ENCODE measurements at places on chromosomes 11 and 22.

- DNase-seq, result no peak
Measured at GRCh38 chr11:111176603-111177002, 68.9 kb upstream of the POU2AF2 start.

DNA sequence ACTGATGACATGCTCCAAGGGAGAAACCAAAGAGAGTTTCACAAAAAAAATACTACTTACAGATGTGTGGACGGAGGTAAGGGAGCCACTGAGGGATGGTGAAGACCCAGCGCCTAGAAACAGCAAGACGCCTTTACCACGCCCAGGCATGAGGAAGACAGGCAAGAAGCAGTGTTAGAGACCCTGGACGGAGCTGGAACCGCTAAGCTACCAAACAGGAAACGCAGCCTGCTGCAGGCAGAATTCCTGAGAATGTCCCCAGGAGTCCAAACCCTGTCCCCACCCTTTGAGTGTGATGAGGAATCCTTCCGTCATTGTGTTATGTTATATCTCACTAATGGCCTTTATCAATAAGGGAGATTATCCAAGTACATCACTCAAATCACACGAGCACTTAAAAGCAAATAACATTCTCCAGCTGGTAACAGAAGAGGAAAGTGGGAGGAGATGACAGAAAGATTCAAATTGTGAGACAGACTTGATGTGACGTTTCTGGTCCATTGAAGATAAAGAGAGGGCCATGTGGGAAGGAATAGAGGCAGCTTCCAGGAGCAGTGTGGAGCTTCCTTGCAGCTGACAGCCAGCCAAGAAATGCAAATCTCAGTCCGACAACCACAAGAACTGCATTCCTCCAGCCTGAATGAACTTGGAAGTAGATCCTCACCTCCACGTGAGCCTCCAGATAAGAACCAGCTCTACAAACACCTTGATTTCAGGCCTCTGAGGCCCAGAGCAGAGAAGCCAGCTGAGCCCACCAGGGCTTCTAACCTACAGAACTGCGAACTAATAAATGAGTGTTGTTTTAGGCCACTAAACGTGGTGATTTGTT is 19.1 kb downstream of the FAM181B start:
- DNase-seq, result no peak

- DNase-seq, result no peak
Measured at GRCh38 chr11:28058333-28058732, 49.6 kb downstream of the KIF18A start.

DNA sequence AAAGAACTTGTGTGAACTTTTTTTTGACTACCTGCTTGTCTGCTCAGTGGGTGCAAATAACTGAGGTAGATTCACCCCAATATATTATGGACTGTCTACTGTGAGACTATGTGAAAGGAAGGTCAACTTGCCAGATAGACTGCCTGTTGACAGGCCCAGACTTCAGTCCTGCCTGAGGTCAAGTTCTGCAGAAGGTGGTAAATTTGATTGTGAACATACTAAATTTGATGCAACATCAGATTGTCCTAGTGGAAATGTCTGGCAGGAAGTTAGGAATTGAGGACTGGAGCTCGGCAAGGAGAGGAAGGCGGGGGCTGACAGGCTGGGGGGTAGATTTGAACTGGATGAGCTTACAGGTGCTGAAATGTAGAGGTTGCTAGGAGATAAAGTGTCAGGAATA is 140.7 kb downstream of the TTC28 start:
- no peak for DNase-seq

DNA sequence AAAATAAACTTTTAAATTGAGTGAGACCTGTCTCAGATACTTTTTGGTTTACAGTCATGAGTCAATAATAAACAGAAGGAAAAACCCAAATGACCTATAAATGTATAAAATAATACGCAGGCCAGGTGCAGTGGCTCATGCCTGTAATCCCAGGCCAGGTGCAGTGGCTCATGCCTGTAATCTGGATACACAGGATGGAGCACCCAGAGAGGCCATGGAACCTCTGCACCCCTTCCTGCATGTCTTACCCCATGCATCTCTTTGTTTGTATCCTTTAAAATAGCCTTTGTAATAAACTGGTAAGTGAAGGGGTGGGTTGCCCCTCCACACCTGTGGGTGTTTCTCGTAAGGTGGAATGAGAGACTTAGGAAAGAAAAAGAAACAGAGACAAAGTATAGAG is 8.9 kb upstream of the PLAAT4 start:
- DNase-seq, result no peak

DNA sequence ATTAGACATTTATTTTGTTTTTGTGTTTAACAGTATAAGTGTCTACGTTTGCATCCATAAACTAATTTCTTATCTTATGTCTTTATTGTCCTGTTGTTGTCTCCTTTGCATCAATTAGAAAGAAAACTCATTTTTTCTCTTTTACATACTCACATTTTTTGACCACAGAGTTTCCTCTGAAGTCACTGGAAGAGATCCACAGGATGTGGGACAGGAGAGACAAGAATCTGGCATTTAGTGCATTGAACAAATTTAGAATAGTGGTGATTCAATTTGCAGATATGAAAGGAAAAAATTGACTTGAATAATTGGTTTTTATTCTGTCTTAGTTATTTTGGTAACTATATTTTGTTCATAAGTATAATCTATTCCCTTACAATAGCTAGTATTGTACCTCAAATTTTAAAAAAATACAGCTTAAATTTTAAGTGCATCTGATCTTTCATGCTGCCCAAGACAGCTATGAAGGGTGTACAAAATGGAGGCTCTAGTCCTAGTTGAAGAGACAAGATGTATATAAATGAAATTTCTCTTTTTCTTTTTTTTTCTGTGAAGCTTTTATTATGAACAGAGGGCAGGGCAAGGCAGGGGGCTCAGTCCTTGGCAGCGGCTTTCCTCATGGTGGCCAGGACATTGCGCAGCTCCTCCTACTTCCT is 24.4 kb downstream of the HORMAD2 start:
- no peak for DNase-seq

- no peak for DNase-seq
Measured at GRCh38 chr22:42275970-42276369, 5.5 kb upstream of the TCF20 start.

- DNase-seq, result no peak
Measured at GRCh38 chr11:60500276-60500910, 7.8 kb downstream of the MS4A12 start.

DNA sequence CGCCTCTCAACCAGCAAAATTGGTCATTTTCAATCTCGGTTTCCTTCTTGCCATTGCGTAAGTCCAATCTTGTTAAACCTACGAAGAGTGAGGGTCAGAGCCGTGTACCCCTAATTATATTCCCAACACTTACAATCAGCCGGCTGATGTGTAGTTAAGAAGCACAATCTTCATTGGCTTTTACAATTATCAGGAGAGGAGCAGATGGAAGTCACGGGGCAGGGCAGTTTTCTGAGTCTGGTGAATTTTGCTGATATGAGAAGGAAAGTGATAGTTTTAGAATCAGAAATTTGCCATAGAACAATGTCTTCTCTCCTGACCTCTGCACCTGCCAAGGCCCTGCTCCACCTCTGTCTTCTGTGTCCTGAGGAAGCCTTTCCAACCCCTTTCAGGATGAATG is 35.0 kb upstream of the ATXN10 start:
- DNase-seq, result no peak

DNA sequence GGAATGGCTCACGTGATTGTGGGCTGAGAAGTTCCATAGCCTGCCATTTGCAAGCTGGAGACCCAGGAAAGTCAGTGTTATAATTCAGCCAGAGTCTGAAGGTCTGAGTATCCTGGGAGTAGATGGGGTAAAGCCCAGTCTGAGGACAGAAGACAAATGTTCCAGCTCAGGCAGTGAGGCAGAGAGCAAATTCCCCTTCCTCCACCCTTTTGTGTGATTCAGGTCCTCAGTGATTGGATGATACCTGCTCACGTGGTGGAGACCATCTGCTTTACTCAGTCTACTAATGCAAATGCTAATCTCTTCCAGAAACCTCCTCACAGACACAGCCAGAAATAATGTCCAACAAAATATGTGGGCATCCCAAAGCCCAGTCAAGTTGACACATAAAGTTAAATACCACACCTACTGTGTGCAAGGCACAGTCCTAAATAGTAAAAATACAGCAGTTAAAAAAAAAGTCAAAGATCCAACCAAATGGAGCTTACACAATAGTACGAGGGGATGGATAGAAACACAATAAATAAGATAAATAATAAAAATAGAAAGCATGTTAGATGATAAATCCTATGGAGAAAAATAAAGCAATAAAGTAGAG is 13.2 kb upstream of the APOL6 start:
- DNase-seq, result no peak

GRCh38 chr11:69274531-69275016 is 19.4 kb upstream of the MYEOV start:
- no peak for DNase-seq

DNA sequence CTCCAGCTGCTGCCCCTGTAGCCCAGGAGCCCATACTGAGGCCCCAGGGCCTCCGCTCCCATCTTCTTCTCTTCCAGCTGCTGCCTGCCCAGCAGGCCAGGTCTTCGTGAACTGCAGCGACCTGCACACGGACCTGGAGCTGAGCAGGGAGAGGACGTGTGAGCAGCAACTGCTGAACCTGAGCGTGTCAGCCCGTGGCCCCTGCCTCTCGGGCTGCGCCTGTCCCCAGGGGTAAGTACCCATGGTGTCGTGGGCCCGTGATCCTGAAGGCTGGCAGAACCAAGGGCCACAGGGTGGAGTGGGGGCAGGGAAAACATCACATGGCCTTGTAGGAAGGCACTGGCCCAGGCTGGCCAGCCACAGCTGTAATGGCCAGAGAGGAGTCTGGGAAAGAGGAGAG is 31.2 kb downstream of the OTOG start:
- DNase-seq, result no peak

DNA sequence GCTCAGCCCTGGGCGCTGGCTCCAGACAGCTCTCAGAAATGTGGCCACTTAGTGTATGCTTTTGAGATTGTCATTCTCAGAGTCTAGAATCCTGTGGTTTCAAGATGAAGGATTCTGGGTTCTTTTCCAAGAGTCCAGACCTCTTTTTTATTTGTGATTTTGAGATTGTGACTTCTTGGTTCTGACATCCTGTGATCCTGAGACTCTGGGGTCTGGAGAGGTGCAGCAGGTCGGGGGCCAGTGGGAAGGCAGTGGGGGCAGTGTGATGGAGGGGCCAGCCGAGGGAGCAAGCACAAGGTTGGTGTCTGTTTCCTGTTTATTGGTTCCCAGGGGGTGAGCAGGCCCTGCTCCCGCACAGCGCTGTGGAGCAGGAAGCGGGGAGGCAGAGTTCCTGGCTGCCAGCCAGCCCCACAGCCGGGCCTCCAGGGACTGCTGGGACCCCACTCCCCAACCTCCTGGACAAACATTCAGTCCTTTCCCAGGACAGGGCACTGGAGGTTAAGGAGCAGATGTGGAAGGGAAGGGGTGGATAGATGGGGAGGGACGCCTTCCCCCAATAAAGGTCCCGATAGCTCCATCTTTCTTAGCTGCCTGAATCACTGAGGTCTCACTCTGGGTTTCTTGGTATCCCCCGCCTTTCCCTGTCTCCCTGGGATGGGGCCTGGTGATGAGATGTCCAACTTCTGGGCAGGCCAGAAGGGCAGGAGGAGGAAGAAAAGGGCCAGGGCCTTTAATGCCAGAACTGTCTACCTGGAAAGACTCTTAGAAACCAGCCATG is 13.7 kb downstream of the ARHGEF17 start:
- no peak for DNase-seq

DNA sequence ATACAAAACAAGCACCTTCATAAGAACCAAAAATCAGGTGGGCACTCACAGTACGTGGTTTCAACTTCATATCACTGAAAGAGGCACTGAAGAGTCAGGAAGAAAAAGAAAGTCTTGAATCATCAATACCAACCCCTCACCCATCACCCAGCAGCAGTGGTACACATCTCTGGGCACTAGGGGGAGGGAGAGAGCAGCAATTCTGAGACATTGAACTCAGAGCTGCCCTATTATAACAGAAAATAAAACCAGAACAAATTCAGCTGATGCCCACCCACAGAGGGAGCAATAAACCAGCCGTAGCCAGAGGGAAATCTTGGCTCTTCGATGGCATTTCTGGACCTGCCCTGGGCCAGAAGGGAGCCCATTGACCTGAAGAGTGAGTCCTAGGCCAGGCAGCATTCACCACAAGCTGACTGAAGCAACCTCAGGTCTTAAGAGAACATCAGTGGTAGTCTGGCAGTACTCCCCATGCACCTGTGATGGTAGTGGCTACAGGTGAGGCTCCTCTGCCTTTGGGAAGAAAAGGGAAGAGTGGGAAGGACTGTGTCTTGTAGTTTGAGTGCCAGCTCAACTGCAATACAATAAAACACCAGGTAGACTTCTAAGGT is 42.2 kb upstream of the FAM181B start:
- DNase-seq, result no peak

GRCh38 chr11:132626446-132626845 is 905.9 kb downstream of the OPCML start:
- no peak for DNase-seq

DNA sequence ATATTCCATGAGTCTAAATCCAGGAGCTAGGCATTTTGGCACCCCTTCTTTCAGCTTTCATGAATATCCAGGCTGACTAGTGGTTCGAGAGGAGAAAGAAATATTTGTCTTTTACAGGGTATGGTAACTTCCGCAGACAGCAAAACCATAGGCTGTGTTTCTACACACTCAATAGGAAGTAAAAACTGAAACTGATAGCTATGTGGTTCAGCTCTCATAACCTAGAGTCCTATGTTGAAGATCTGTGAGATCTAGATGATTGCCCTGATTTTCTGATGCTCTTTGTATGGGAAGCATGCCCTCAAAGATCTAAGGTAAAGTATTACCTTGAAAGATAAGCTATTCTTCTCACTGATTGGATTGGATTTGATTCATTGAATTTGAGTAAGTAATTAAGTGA is 118.3 kb downstream of the CD44 start:
- no peak for DNase-seq

- DNase-seq, result no peak
Measured at GRCh38 chr22:17190702-17191101, 28.5 kb downstream of the ADA2 start.

DNA sequence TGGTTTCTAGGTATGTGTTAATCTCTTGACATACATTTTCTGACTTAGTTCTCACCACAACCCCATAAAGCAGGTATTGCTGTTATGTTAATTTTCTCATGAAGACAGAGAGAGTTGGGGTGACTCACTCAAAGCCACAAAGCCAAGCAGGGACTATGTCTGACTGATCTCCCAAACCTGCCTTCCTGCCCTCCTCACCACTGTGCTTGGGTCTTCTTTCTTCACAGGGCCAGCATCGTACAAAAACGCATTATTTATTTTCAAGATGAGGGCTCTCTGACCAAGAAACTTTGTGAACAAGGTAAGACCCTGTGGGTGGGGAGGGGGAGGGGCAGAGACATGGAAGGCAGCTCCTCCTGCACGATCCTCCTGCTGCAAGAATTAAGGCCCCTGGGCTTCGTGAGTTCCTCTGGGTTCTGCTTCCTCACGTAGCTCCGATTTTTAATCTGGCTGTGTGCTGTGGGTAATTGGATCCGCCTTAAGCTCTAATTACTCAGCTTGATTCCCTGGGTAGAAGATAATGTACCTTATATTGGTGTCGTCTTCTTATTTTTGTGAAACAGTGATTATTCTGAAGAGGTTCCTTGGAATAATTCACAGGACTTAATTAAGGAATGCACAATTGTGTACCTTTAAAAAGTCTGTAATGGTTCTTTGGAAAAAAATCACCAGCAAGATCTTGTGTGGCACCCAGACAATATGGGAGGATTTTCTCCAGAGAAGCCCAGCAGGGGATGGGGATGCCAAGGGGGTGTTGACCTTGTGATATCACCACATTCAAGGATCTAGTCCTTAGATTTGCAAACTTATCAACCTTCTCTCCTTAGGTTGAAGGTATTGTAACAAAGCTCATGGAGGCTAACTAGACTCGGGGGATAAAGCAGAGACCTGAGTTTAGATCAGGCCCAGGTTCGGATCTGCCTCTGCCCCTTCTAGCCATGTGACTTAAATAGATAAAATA is 112.9 kb downstream of the SPON1 start:
- no peak for DNase-seq

GRCh38 chr11:43021466-43021865 is 290.3 kb upstream of the API5 start:
- no peak for DNase-seq
